ENCODE measurements at places on chromosomes 1 and 21.

DNA sequence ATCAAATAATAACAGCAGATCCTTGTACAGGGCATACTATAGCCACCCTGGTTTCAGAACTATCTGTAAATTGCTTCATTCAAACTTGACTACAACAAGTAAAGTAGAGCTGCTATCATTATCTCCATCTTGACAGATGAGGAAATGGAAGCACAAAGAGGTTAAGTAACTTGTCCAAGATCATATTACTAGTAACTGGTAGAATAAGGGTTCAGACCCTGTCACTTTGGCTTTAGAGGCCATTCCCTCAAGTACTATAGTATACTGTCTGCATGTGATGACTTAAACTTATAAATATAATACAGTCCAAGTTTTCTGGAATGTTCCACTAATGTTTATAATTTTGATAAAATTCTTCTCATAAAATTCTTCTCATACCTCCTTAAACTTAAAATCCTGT lies 24.8 kb downstream of the PGM1 start:
- DNase-seq, result no peak

DNA sequence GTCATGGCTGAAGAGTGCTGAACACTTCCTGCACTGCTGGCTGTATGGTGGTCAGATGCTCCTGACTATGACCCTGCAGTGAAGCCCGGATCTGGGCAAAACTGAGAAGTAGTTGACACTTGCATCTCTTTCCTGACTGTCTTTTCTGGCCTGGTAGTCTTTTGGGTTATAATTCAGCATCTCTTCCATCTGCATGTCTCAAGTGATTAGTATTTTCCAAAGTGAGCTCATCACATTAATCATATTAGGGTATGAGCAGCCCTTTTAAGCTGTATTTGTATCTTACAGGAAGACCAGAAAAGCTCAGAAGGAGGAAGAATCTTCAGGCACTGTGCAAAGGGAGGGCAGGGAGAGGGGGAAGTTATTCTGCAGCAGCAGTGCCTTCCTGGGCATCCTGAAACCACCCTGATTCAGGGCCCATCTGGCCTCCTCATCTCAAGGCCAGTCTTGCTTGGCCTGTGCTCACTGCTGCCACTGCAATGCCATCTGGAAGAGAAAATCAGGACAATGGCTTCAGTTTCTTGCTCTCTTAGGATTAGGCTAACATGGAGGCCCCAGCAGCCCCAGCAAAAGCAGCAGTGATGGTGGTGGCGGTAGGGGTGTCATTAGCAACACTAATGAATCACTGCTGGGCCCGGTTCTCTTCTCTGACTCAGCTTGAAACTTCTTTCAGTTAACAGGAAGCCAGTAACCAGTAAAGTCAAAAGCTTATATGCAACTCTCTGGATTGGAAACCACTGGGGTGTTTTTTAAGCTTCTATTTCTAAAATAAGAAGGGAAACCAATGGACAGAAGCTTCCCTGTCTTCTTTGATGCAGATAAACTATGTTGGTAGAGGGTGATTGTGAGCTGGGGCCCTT lies 63.3 kb upstream of the WDR26 start:
- DNase-seq, result peak; percentile 66

- DNase-seq, result no peak
These were observed 53.4 kb downstream of the MPZL1 start for GRCh38 chr1:167775178-167775577.

- no peak for DNase-seq
These were observed 9.5 kb upstream of the HPDL start for GRCh38 chr1:45317166-45317565.

DNA sequence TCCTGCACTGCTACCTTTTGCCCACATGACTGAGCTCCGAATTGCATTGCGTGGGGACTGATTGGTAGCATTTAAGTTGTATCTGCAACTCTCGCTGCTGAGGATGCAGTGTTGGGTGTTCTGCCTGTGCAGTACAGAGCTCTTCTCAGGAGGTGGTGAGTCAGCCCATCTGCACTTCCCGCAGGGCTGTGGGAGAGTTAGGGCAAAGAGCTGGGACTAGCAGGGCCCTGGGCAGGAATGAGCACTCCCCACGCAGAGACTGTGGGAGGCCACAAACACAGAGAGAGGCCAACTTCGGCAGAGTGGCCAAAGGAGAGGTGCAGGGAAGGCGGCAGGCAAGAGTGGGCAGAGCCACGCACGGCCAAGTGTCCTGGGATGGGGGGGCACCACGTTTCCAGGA lies 244.7 kb downstream of the SIPA1L2 start:
- DNase-seq, result peak; percentile 83

DNA sequence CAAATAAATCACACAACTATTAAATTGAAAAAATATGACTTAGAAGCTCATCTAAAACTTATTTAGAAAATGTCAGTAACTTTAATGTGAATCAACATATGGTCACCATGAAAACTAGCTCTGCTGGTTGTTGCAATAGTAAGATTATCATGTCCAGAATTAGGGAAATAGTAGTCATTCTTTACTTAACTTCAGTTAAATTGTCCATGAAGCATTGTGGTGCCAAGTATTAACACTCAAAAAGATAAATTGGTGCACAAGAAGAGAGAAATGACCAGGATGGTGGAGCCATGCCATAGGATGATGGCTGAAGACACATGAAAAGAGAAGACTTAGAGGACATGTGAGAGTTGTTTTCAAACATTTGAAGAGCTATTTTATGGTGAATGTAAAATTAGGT lies 130.2 kb upstream of the PTGFR start:
- DNase-seq, result no peak

DNA sequence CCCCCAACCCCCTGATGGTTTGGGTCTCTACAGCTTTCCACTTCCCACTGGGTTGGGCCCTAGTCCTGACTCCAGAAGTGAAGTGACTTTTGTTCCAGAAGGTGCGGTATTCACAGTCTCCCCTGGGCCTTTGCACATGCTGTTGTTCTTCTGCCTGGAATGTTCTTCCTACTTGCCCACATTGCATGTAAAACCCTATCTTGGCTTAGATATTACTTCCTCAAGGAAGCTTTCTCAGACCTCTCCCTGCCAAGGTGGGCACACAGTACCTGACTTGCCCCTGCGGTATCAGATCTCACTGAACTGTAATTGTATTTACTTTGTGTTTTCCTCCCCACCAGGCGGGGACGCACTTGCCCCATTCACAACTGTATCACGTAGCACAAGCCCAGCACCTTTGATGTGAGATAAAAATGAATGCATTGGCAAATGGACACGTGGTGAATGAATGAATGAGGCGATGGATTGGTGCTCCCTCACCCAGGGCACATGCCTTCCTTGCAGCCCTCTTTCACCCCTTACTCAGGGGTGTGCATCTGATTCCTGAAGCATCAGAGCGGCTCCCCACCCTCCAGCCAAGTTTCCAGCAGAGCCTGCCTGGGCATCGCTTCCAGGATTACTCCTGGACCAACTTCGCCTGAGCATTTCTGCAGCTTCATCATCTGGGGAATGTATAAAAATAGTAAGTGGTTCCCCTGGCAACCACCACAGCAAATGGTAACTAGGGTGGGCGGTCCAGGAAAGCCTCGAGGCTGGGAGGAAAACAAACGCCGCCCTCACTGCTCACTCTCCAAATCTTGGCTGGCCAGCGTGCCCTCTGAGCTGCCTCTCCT lies 19.8 kb downstream of the NENF start:
- peak; percentile 90 for DNase-seq

GRCh38 chr21:43311301-43311817 lies 115.6 kb downstream of the SIK1 start:
- DNase-seq, result peak; percentile 73

- no peak for DNase-seq
These were observed 23.5 kb downstream of the COP1 start for GRCh38 chr1:176183618-176184017.

GRCh38 chr1:87334351-87335174 lies 5.9 kb downstream of the LMO4 start:
- peak; percentile 33 for DNase-seq

DNA sequence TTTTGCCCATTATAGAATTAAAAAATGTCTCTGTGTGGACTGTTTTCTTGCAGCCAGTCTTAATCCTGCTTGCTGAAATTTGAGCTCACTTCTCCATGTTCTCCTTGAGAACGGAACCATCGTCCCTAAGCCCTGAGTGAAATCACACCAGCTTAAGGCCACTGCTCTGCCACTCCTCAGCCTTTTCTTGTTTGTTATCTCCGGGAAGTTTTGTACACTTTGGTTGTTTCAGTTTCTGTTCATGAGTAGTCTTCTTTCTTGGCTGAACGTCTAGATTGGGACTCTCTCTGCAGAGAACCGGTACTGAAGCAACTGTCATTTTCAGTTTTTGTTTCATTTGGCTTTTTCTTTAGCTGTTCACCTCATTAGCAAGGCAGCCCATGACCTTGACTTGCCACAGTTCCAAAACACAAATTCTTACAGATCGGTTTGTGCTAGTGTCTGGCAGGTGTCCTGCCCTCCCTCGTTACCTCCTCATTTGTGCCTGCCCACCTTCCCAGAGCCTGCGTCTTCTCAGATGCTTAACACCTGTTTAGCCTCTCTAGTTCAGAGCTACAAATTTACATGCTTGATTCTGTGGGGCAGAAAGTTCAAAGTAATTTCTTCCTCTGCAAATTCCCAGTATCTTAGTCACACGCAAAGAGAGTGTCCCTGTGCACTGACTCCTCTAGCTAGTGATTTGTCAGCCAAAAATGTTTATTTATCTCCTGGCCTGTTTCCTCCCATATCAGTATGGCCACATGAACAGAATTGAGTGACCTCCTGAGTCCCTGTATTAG lies 12.4 kb downstream of the PSEN2 start:
- DNase-seq, result peak; percentile 74

DNA sequence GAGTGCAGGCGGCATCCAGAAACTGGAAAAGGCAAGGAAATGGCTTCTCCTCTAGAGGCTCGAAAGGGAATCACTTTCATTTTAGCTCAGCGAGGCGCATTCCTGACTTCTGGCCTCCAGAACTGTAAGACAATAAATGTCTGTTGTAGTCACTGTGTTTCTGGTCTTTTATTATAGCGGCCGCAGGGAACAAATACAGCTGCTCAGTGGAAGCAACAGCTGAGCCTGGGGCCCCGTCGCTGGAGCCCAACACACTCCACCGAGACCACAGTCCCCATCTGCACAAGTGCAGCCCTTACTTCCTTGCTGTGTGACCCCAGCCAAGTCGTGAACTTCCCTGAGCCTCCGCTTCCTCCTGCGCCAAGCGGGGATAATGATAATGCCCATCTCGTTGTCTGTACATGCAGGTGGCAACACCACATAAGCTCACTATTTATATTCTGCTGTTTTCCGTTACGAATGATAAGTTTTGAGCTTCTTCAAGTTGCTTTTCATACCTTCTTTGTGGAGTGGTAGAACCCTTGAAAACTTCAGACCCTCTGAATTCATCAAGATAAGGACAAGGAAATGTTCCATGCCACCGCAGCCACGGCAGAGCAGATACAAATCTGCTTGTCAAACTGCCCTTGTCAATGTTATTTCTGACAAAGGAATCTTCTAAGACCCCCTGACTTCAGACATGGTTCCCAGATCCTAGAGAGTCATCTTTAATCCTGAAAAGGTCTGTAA lies 3.2 kb upstream of the LAPTM5 start:
- DNase-seq, result no peak

DNA sequence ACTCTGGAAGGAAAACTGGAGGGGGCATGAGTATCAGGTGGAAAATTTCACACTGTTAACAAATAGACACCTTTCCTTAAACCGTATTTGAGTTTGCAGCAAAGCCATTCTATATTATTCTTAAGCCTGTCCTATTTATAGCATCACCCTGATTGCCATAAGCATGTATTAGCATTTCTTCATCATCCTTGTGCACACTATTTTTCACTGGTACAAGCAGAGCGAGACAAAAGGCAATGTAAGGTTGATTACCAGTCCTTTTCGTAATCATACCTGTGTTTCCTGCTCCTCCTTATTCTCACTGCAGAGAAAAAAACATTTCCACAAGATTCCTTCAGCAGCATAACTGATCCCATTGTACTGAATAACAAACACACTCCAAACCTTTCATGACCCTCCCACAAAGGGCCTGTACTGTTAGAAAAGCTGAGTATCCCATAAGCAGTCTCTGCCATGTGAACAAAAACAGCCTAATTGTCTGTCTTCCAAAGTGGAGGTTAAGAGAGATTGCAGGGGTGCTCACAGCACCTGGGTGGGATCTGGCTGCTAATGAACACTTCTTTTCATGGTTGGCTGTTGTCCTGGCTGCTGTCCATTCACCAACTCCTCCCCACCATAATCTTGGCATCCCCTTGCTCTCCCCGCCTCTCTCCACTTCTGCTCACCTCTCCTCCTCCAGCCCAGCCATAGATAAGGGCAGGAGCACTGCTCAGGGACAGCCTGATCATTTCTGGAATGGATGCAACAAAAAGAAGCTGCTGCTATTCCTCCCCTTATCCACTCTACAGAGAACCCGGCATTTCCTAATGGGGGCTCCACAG lies 30.4 kb downstream of the VTCN1 start:
- DNase-seq, result no peak

GRCh38 chr1:115837740-115838421 lies 3.0 kb downstream of the NHLH2 start:
- DNase-seq, result peak; percentile 3

DNA sequence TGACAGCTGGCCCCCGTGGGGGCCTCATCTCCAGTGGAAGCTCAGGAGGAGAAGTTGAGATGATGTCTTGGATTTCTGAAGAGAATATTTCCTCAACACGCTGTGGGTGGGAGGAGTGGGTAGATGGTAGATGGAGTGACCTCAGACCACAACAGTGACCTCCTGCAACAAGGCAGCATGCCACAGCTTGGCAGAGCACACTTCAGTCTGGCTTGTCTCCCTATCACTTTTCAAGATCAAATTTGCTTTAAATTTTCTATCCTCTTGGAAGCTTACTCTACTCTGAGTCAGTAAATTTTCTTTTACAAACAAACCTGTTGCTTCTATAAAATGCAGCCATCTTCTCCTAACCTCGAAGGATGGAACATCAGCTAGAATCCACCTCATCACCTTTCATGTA lies 59.7 kb downstream of the NTPCR start:
- DNase-seq, result no peak

- no peak for DNase-seq
These were observed 1.6 kb upstream of the DNMT3L start for GRCh38 chr21:44263221-44263760.

- no peak for DNase-seq
These were observed 308.2 kb downstream of the BRINP3 start for GRCh38 chr1:190169311-190170067.

- DNase-seq, result no peak
These were observed 46.0 kb downstream of the RPL5 start for GRCh38 chr1:92877792-92878191.

DNA sequence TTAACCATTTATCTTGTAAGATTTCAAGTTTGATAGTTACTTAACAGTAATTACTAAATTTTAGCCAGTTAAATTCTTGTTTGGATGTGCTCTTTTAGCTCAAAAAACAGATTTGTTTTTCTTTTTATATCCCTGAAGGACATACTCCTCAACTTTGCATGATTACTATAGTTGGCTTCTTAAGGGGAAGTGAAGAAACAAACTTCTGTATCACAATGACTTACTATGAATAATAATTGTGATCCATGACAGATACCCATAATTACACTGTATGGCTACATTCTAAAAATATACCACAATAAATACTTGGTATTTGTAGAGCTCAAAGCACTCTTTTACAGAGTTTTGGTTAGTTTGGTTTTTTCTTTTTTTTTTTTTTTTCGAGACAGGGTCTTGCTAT lies 55.8 kb downstream of the IARS2 start:
- DNase-seq, result no peak

- no peak for DNase-seq
These were observed 227.8 kb downstream of the BACH1 start for GRCh38 chr21:29526545-29526944.

Measured in umbilical cord (tissue), 2 donors.